ENCODE measurements at places on chromosomes 1 and 21.
A peak's percentile ranks its signal among the peaks of the same experiment; 100 is the strongest.

DNA sequence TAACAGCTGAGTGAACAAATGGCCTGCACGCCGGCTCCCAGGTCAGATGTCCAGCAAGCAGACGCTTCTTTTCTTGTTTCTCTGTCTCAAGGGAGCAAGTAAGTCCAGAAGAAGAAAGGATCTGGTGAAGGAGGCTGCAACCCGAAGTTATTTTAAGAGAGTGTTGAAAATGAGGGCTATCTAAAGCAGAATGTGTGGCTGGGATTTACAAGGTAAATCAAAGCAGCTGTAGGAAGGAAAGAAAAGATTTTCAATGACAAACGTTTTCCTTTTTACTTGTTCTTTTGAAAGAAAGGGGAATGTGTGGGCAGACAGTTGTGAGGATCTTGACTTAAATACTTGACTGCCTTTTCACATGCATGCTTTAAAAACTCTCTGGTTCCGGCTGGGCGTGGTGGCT is 311.5 kb downstream of the KIF26B start:
- no peak for DNase-seq

- DNase-seq: no peak
These were observed 63.9 kb downstream of the OBSCN start for GRCh38 chr1:228271701-228272251.

DNA sequence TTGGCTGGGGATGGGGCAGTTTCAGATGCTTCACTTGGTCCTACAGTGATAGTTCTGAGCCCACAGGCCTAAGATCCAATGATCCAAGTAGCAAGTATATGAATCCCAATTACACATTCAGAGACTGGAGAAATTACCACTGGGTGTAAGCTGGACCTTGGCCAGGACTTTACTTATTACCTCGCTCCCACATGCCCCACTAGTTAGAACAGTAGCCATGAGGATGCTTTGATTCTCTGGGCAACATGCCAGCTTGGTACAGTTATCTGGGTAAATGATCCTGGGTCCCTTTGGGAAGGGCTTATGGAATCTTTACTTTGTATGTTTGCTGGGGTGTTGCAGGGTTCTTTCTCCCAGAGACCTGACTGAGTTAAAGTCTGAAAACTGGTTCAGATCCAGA is 5.0 kb upstream of the FCAMR start:
- no peak for DNase-seq

DNA sequence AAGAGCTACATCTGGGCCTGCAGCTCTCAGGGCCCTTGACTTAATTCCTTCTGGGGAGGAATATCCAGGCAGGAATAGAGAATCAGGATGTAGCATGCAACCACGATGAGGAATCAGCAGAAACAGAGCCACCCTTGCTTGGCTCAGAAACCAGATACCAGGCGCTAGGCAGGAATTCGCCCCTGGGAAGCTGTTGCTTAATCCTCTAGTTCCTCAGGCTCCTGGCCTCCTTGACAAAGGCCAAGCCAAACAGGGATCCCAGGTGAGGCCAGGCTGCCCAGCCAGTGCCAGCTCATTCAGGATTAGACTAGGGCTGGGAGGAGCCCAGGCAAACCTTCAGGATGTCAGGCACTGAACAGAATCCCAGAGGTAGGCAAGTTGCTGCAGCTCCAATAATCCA is 48.2 kb upstream of the IRF2BP2 start:
- no peak for DNase-seq

GRCh38 chr1:3377166-3377565 is 77.3 kb upstream of the ARHGEF16 start:
- no peak for DNase-seq

- no peak for DNase-seq
These were observed 614 bp upstream of the CACNA1E start for GRCh38 chr1:181482521-181483284.

DNA sequence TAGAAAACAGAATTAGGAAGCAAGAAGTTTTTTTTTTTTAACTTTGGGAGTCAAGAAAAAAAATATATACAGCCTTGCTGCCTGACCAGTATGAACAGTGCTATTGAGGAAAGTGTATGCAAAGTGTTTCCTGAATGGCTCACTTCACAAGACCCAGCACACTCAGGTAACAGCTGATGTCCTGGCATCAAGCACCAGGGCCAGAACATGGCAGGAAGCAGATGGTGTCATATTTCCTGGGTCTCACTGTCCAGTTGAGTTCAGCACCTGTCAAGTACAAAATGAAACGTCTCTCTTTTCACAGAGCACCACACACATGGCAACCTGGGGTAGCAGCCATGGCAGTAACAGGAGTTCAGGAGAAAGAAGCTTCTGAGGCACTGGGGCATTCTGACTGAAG is 372.3 kb downstream of the TTLL7 start:
- DNase-seq: no peak

- DNase-seq: no peak
These were observed 1563.6 kb upstream of the PRMT6 start for GRCh38 chr1:105492921-105493320.

- no peak for DNase-seq
These were observed 177.1 kb upstream of the EDN2 start for GRCh38 chr1:41661428-41662060.

DNA sequence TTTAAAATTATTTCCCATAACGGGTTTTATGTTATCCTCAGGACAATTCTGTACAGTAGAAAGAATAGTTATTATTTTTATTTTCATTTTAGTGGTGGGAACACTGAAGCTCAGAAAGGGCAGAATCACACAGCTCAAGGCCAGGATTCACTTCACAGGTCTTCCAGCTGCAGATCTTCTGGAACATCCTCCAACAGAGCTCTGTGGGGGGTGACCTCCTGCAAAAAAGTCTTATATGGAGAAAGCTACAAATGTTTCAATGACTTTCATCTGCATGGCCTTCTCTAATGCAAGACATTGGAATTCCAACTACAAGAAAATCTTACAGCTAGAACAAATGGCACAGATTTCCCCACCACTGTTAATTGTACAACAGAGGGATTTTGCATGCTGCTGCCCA is 64.2 kb downstream of the SEC16B start:
- DNase-seq: no peak

DNA sequence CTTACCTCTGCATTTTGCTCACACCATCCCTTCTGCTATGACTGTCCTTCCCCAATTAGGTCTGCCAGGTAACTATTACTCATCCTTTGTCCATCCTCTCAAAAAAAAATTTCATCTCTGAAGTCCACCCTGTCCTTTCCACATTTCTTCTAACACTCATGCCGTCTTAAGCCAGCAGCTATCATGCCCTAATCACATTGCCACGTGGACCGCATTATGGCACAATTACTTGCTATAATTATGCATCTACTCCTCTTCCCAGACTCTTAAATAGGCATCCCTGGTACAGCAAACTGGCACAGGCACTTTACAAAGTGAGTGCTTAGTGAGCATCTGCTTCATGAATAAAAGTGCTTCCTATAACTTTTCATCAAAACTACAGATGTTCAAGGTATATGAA is 295.4 kb upstream of the ESRRG start:
- DNase-seq: no peak

DNA sequence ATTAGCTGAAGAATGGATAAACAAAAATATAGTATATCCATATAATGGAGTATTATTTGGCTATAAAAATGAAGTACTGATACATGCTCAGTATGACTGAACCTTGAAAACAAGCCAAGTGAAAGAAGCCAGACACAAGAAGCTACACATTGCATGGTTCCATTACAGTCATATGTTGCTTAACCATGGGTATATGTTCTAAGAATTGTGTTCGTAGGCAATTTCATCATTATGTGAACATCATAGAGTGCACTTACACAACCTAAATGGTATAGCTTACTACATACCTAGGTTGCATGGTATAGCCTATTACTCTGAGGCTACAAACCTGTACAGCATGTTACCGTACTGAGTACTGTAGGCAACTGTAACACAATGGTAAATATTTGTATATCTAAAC is 28.6 kb upstream of the FCAMR start:
- DNase-seq: no peak

- DNase-seq: no peak
These were observed 3.2 kb upstream of the THEMIS2 start for GRCh38 chr1:27868932-27869718.

GRCh38 chr1:108728327-108728923 is 15.7 kb downstream of the FNDC7 start:
- DNase-seq: no peak

DNA sequence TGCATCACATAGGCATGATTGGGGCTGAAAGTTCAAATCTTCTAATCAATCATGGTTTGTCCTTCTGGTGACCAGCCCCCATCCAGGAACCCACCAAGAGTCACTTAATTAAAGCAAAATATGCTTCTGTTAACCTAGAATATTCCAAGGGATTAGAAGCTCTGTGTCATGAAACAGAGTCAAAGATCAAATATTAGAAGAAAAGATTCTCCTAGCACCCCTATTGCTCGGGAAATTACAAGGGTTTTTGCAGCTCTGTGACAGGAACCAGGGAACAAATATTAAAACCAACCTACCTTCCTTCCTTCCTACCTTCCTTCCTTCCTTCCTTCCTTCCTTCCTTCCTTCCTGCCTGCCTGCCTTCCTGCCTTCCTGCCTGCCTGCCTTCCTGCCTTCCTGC is 31.8 kb upstream of the ACTN2 start:
- no peak for DNase-seq

GRCh38 chr1:53485478-53486394 is 26.5 kb downstream of the DMRTB1 start:
- peak; percentile 66 for DNase-seq

DNA sequence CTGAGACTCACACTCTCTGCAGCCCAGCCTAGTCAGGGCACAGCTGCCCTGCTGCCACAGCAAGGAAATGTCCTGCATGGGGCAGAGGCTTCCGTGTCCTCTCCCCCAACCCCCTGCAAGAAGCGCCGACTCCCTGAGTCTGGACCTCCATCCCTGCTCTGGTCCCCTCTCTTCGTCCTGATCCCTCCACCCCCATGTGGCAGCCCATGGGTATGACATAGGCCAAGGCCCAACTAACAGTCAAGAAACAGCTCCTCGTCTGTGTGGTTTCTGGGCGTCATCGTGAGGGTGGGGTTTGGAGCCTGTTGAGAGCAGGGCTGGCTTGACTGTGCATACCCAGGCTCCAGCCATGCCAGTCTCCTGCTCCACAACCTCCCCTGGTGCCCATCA is 19.5 kb downstream of the FAAH start:
- DNase-seq: no peak

DNA sequence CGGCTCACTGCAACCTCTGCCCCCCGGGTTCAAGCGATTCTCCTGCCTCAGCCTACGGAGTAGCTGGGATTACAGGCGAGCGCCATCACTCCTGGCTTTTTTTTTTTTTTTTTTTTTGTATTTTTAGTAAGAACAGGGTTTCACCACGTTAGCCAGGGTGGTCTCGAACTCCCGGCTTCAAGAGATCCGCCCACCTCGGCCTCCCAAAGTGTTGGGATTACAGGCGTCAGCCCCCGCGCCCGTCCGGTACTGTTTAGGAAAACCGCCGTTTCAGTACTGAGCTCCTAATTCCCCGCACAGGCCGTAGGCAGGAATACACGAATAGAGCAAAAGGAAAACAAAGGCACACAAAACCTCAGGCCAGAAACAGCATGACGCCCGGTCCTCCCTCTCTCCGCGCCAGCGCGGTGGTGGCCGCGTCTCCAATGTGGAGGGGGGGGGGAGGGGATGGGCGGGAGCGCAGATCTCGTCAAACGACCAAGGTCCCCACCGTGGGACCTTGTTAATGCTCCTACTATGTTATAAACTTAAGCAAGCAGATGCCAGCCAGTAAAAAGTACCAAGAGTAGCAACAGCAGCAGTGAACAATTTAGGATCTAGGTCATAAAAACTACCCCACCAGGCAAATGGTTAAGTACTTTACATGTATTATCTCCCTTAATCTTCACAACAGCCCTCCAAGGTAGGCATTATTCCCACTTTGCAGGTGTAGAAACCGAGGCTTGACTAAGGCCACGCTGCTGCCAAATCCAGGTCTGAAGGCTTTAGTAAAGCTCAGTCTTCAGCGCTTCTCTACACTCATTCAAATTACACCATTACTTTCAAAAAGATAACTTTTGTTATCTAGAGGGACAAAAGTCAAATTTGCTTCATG is 648 bp upstream of the ADAR start:
- peak; percentile 57 for DNase-seq

GRCh38 chr21:42208801-42209490 is 10.0 kb upstream of the ABCG1 start:
- no peak for DNase-seq

DNA sequence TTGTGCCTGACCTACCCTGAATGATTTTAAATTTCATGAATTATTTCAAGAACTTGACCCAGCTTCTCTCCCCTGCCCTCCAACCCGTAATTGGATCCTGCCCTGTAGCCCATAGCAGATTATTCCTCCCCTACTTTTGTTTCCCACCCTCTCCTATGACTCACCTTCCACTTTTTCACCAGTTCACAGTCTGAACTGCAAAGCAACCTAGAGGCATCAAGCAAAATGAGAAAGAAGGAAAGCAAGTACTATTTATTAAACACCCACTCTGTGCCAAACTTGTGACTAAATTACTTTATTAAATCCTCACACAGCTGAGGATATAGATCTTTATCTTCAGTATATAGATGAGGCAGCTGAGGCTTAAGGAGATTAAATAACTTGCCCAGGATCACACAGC is 20.7 kb upstream of the IKBKE start:
- no peak for DNase-seq

GRCh38 chr1:236686815-236687160 is 489 bp downstream of the ACTN2 start:
- DNase-seq: no peak

GRCh38 chr1:161778522-161778921 is 12.4 kb downstream of the ATF6 start:
- no peak for DNase-seq

DNA sequence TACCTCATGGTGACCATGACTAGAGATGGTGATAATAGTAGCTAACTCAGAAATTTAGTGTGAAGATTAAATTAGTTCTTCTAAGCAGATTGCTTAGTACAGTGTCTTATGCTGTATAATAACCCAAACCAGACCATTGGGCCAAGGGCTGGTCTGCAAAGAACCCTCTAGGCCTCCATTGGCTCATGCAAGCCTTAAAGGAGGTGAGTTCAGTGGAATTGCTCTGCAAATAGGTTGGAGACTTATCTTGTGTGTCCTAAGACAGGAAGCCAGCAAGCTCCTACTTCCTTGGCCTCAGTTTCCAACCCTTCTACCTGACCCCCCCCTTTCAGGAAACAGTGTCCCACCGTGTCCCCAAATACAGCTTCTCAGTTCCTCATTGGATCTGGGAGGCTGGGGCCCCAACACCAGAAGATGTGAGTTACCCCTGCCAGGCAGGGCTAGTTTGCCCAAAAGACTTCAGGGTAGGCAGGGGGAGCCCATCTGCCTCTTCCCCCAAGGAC is 1.9 kb upstream of the MEF2D start:
- DNase-seq: no peak

GRCh38 chr1:66326867-66327266 is 207.1 kb upstream of the SGIP1 start:
- DNase-seq: no peak

- DNase-seq: no peak
These were observed 2.1 kb downstream of the CLSTN1 start for GRCh38 chr1:9821710-9822109.
